ENCODE measurements at places on chromosomes 4 and X.

DNA sequence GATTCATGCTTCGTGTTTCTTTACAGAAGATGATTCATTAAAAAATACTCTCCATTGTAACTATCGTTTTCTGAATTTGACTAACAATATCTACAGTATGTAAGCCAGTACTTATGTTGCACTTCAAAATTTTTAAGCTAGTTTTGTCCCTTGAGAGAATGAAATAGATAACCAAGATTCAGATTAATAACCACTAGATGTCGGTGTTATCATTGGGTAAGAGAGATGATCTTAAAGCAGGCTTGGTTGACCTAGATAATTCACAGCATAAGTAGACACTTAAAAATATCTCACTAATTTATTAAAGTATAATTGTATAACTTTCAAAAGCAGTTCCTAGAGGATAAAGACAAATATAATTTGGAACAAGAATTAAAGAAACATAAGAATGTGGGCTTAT is 430.9 kb downstream of the C4orf33 start:
- no peak overlapping the region for H3K4me3 ChIP-seq
- H3K27ac ChIP-seq: no peak overlapping the region
- H3K4me1 ChIP-seq: no peaks in the 10 kb centered on the region
- H3K27me3 ChIP-seq: no peaks in the 10 kb centered on the region
- no peak for DNase-seq

GRCh38 chr4:74473155-74473811 is 28.3 kb downstream of the AREG start:
- H3K4me1 ChIP-seq: no peaks in the 10 kb centered on the region
- no peak overlapping the region for H3K27ac ChIP-seq
- no peaks in the 10 kb centered on the region for H3K36me3 ChIP-seq
- peak; percentile 5 for DNase-seq

- no peak overlapping the region for H3K27ac ChIP-seq
- no peak overlapping the region for H3K4me3 ChIP-seq
- no peaks in the 10 kb centered on the region for H3K36me3 ChIP-seq
- H3K27me3 ChIP-seq: no peaks in the 10 kb centered on the region
These were observed 450.0 kb upstream of the RASGEF1B start for GRCh38 chr4:81921751-81922159.

DNA sequence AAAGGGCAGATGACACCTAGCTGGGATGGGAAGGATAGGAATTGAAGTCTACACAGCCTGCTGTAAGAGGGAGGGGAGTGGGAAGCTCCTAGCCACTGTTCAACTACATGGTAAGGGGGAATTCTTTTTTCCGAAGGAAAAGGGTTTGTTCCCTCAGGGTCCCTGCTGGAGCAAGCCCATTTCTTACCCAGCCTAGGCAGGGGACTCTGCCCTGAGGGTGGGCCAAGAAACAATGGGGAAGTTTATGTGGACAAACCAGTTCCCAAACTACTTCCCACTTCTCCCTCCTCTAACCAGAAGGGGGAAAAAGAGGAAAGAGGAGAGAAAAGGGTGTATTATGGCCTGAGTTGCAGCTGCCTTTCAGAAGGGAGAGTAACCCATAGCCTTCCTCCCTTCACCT is 13.5 kb upstream of the VSIG4 start:
- H3K36me3 ChIP-seq: no peaks in the 10 kb centered on the region
- H3K27ac ChIP-seq: no peak overlapping the region
- DNase-seq: no peak
- no peaks in the 10 kb centered on the region for H3K27me3 ChIP-seq

GRCh38 chrX:134706138-134706537 is 47.9 kb upstream of the PLAC1 start:
- DNase-seq: no peak
- H3K36me3 ChIP-seq: no peaks in the 10 kb centered on the region
- H3K4me3 ChIP-seq: no peak overlapping the region

Measured in stomach (tissue), 19 donors.